ENCODE measurements at places on chromosomes 6 and 20.
A peak's percentile ranks its signal among the peaks of the same experiment; 100 is the strongest.

GRCh38 chr6:13334953-13335352, 6.6 kb upstream of the TBC1D7 start:
- DNase-seq = no peak

- no peak for DNase-seq
Observed at GRCh38 chr6:112359863-112360262, 12.7 kb downstream of the RFPL4B start.

DNA sequence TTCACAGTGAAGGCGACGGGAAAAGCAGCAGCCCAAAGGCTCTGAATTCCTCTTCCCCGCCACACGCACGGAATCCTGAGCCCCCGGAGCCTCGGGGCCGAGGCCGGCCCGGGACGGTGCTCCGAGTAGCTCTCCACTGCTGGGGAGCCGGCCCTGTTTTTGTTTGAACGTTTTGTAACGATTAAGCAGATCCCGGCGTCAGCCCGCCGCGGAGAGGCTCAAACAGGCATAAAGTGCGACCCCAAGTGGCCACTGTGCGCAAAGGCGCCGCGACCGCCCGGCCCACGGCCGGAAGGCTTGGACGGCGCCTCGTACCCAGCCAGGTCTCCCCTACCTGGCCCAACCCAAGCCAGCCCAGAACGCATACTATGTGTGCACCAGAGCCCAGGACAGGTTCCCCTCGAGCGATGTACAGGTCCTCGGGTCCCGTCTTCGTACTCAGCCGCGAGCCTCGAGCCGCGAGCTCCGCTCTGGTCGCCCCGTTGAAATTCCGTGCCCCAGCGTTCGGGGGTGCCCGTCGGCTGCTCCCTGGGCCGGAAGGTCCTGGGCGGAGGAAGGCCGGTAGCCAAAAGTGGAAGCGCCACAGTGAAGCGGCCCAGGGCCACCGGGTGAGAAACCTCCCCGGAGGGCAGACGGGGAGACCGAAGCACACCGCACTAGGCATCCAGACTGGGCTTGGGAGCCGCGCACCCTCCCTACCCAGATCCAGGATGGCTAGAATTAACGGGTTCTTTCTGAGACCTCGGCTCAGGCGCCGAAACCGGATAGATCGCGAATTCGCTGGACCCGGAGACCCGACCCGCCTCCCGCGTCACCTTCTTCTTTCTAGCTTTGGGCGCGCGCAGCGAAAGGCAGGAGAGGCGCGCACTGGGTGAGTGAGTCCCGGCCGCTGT, 1.2 kb upstream of the MAFB start:
- DNase-seq = peak; percentile 83

DNA sequence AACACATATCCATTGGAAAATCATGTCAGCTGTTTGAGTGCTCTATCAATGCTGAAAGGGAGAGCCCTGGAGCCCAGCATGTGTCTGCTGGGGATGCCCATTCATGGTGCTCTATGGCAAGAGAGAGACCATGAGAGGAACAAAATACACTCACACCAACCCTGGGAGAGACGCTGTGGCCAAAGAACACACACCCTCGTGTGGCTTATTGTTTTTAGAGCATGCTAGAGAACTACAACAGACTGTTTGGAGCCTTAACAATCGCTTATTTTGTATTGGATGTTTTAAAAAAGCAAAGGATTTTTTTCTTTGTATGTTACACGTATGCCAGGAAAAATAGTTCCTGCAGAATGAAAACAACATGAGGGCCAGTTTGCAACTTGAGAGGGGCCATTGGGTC, 151.0 kb downstream of the SLC24A3 start:
- DNase-seq = no peak

GRCh38 chr20:58059260-58059544, 169.3 kb downstream of the ANKRD60 start:
- DNase-seq = no peak

DNA sequence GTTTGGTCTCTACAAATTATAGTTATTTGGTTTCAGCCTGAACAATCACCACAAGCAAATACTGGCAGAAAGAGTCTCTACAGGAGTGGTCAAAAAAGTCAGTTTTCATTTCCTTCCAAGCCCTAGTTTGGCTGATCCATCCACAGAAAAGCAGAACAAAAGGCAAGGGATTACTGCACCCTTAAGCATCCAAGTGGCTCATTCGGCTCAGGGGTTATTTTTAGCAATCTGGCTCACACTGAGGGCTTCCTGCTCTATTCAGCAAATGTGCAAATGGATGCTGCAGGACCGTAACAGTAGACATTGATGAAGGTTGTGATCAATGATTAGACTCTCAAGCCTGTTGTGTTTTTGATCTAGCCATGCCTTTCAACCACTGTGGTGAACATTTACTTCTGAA, 62.2 kb upstream of the FABP7 start:
- DNase-seq = peak; percentile 76

- no peak for DNase-seq
Observed at GRCh38 chr20:8656335-8656734, 412.6 kb upstream of the PLCB4 start.

DNA sequence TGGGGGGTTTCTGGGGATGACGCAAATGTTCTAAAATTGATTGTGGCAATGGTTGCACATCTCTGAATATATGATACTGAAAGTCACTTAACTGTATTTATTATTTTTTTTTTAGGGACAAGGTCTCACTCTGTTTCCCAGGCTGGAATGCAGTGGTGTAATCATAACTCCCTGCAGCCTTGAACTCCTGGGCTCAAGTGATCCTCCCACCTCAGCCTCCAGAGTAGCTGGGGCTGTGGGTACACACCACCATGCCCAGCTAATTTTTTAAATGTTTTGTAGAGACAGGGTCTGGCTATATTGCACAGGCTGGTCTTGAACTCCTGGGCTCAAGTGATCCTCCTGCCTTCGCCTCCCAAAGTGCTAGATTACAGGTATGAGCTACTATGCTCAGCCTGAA, 33.4 kb downstream of the NOL4L start:
- DNase-seq = no peak

DNA sequence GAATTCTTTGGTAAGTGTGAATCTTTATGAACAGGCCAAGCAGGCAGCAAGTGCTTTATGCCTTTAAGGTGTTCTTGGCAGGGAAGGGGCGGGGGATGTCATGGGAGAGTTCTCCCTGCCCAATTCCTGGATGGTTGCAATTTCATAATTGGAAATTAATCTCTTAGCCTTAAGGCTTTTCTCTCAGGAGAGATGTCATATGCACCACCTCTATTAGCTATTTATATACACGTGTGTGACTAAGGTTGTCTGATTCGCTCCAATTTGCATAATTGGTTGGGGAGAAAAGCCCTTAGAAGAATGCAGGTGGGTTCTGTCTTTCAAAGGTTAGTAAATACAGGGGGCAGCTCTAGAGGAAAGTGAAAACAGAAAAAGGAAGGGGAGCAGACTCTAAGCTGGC, 5.2 kb upstream of the ENPP5 start:
- DNase-seq = no peak

DNA sequence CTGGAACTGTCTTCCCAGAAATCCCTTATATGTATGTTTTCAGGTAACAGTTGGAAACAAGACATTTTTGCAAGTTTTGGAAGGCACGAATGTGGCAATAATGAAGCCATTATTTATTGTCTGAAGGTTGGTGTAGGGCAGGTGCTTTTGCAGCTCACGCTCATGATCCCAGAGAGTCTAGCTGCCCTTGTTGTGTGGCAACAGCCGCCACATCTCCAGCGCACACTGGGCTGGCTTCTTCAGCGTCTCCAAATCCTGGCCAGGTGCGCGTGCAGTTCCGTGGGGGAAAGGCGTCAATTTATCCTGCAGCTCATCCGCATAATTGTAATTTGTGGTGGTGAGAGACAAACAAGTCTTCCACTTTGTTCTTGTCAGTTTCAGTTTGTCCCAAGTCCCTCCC, 71.2 kb downstream of the TRDN start:
- no peak for DNase-seq

- DNase-seq = no peak
Observed at GRCh38 chr6:138106665-138107077, 548 bp downstream of the PERP start.

DNA sequence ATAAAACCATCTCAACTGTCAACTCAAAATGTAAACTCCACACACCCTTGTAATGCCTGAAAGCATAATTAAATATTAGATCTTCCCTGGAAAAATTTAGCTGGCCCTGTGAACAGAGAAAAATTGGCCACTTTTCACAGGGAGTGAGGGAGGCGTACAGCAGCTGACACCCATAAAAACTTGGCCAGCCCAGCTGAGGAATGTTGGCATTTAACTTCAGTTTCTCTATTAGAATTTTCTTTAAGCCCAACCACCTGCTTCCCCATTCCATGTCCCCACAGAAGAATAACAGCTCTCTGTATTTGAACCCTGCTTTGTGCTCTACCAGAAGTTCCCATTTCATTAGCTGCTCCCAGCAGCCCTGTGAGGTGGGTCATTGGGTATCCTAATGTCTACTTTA, 41.0 kb downstream of the PKHD1 start:
- no peak for DNase-seq

DNA sequence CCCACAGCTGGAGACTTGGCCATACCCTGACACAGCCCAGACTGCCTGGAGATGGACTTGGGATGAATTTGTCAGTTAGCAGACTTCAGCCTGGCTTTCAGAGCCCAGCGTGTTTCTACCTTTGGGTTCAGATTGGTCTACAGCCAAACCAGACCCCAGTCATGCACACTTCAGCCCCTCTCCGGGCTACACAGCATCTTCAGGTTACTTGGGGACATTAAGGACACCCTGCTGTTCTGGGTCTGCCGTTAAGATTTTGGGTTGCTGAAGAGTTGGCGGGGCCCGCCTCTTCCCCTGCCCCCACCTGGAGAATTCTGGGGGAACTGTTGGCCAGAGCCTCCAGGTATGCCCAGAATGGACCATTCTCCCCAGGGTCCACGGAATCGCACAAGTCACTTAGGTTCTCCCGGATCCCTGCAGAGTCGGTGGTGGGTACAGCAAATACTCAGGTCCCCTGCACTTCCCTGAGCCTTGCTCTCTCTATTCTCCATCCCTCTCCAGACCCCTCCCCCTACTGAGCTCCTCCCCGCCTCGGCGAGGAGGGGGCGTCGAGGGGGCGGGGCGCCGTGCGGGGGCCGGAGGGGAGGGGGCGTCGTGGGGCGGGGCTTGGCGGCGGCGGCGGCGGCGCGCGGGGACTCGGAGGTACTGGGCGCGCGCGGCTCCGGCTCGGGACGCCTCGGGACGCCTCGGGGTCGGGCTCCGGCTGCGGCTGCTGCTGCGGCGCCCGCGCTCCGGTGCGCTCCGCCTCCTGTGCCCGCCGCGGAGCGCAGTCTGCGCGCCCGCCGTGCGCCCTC, at the start of gene PTK7:
PTK7 (plus strand) TSS at position 645 of the 794 bp plus-strand sequence. CDS start 175 bp downstream, outside the sequence.
- DNase-seq = peak; percentile 94

GRCh38 chr6:15562977-15563376, 99.9 kb downstream of the DTNBP1 start:
- no peak for DNase-seq

DNA sequence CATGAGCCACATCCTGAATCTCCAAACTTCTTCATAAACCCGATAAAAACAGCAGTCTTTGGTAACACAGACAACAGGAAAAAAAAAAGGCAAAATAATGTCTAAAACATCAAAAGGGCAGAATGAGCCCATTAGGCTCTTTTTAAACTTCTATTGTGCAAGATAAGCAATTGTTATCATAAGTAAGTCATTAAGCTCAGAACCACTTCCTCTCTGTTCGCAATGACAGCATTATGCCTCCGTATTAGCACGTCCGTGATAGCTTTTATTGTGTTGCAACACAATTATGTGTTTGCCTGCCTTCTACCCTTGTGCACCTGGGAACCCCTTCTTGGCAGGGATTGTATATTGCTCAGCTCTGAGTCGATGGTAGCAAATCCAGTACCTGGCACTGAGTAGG, 147.1 kb downstream of the LRFN2 start:
- no peak for DNase-seq

DNA sequence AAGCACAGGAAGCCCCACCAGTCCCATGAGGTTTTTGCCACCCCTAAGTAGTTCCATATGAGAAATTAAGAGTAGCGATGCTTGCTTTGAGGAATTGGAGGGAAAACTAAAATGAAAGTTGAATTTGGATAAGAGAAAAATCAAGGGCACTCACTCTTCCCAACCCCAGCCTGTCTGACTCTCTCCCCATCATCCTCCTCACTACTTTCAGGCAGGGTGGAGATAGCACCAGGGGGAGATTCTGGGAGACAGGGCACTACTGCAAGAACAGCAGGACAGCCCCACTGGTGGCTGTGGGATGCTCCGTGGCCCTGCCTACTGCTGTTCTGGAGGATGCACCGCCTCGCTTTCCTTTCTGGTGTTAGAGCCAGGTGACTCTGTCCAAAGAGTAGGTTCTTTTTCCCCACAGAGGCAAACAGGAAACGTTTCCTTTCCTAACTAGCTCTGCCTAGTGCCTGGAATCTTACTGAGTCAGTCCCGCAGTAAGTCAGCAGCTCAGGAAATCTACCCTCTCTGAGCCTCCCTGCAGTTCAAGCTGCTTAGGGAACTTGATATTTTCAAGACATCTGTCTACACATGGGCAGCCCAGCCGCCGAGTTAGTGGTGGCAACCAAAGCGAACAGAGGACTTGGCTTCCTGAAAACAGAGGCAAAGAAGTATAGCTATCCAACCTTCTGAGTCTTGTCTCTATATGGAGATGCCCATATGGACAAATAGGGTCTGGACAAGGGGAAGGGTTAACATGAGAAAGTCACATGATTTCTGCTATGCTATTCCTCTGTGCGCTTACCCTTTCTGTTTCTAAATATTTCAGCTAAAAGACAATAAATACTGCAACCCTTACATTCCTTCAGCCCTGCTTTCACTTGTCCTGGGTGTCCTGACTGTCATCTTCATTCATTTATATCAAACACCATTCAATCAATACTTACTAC, 11.4 kb downstream of the HLA-E start:
- peak; percentile 63 for DNase-seq

GRCh38 chr20:44405785-44406571, 50.5 kb downstream of the HNF4A start:
- DNase-seq = no peak

GRCh38 chr20:41734506-41734945, 116.3 kb upstream of the CHD6 start:
- DNase-seq = peak; percentile 70

GRCh38 chr6:40482532-40482931, 104.6 kb downstream of the LRFN2 start:
- DNase-seq = peak; percentile 50

DNA sequence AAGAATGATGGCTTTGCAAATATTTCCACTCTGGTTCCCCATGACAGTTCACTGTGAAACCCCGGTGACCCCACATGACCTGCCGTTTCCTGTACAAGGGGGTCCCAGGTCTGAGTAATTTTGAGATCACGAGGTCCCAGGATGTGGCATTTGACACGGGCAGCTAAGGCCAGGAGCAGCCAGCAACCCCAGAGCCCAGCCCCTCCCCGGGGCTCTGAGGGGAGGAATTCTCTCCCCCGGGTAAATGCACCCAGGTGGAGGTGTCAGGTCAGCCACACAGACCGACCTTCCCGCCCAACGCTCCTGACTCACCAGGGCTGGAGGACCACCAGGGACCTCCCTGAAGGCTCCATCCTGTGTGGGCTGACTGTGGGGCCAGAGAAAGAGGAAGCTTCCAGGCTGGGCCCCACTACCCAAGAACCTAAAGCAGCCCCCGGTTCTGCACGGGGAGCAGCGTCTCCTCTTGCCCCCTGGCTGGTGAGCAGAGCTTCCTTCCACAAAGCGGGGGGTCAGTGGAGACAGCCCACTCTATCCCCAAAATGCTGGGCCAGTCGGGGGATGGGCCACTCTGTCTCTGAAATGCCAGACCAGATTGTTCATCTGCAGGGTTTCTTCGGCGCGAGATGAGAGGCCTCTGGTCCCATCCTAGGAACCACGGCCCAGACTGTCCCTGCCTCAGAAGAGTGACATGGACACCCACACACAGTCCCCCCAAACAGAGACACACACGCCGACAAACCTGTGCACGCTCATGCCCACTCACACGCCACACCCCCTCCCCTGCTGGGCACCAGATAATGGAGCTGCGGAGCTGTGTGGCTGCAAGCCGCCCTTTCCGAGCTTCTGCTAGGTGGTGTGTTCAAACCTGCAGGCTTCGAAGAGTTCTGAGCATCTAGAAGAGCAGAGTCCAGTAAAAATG, 23.4 kb upstream of the SLCO4A1 start:
- no peak for DNase-seq

All from NCI-H82 (cell line).